Stimulated activated CD8-positive, alpha-beta memory T cell treated with anti-CD3 and anti-CD28 coated beads, Interleukin-7, amount 100 ng/mL, for 48 hours (primary cell): ENCODE measurements at places on chromosomes 1 and 21.
A peak's percentile ranks its signal among the peaks of the same experiment; 100 is the strongest.

- DNase-seq = no peak
These were observed 11.5 kb downstream of the PTCH2 start for GRCh38 chr1:44831516-44831915.

- DNase-seq = no peak
These were observed 69.6 kb upstream of the CCDC190 start for GRCh38 chr1:162930532-162930931.

- no peak for DNase-seq
These were observed 29.7 kb downstream of the C1orf21 start for GRCh38 chr1:184416481-184416880.

- no peak for DNase-seq
These were observed 23.2 kb downstream of the CD1D start for GRCh38 chr1:158203693-158204457.

DNA sequence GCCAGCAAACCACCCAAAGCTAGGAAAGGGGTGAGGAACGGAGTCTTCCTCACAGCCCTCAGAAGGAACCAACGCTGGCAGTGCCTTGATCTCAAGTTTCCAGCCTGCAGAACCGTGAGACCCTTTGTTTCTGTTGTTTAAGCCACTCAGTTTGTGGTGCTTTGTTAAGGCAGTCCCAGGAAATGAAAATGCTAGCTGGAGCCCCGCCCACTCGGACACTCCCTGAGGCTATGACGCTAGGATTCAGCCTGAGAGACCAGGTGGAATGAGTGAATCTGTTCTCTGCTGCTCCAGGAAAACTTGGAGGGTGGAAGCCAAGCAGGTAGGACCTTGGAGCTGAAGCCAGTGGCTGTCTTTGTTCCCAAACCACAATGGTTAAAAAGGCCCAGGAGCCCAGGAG lies 196.5 kb upstream of the POU3F1 start:
- no peak for DNase-seq

GRCh38 chr1:83999316-83999819 lies 436 bp upstream of the TTLL7 start:
- peak; percentile 37 for DNase-seq
